ENCODE measurements at places on chromosomes 5 and 9.

DNA sequence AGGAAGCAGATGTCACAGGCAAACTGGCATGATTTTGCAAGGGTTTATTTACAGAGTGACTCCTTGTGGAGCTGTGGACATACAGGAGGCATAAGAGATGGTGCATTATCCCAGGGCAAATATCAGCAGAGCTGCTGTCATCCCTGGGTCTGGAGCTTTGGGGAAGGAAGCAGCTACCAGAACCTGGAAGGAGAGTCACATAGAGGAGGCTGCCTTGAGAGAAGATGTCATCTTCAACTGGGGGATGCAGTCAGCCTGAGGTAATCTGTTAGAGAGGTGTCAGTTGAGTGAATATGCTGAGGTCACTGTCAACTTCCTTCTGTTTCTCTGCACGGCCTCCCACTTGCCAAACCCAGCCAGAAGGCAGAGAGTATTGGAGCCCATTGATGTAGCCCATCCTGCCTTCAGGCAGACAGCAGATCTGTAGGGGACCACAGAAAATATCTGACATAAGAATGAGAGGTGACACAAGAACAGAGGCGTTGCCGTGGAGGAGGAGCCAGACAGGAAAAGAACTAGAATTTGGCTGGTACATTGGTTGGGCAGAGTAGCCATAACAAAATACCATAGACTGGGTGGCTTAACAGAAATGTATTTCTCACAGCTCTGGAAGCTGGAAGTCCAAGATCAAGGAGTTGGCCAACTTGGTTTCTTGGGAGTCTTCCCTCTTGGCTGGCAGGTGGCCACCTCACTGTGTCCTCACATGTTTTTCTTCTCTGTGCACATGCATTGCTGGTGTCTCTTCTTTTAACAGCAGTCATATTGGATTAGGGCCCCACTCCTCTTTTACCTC is 102.8 kb downstream of the SNX18 start:
- peak overlapping the region; percentile 70 for H3K27ac ChIP-seq
- no peaks in the 10 kb centered on the region for H3K27me3 ChIP-seq

- no peaks in the 10 kb centered on the region for H3K4me1 ChIP-seq
- H3K27ac ChIP-seq: no peak overlapping the region
- H3K36me3 ChIP-seq: peaks cover 50% of the 10 kb centered on the region
- DNase-seq: no peak
Observed at GRCh38 chr5:177256296-177256695, 47.2 kb downstream of the RAB24 start.

- H3K27ac ChIP-seq: no peak overlapping the region
- no peaks in the 10 kb centered on the region for H3K36me3 ChIP-seq
- no peak overlapping the region for H3K4me3 ChIP-seq
- H3K4me1 ChIP-seq: peaks cover 11% of the 10 kb centered on the region
- DNase-seq: no peak
Observed at GRCh38 chr9:109765830-109766229, 14.2 kb upstream of the PALM2AKAP2 start.

- no peaks in the 10 kb centered on the region for H3K27me3 ChIP-seq
- H3K4me1 ChIP-seq: peaks cover 5% of the 10 kb centered on the region
- H3K4me3 ChIP-seq: no peak overlapping the region
- no peaks in the 10 kb centered on the region for H3K36me3 ChIP-seq
- no peak overlapping the region for H3K27ac ChIP-seq
Observed at GRCh38 chr9:126985870-126986498, 71.4 kb downstream of the RALGPS1 start.

DNA sequence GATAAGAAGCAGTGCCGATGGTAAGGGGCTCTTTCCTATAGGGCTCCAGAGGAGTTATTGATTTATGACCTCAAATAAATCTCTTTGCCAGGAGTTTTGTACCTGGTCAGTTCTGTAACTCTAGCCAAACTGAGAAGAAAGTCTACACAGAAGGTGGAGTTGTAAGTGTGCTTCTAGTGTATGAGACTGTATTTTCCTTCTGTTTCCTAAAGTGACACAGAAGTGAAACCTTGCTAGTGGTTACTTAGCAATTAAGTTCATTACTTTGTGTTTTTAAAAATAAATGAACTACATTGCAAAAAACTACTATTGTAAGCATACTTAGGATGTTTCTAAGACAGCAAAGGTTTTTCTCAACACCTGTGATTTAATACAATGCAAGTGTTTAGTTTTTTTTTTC is 48.7 kb upstream of the ACTBL2 start:
- H3K4me1 ChIP-seq: no peaks in the 10 kb centered on the region
- no peak overlapping the region for H3K27ac ChIP-seq
- no peaks in the 10 kb centered on the region for H3K27me3 ChIP-seq
- H3K36me3 ChIP-seq: no peaks in the 10 kb centered on the region

- H3K4me3 ChIP-seq: no peak overlapping the region
- H3K27me3 ChIP-seq: no peaks in the 10 kb centered on the region
- no peak overlapping the region for H3K27ac ChIP-seq
- no peaks in the 10 kb centered on the region for H3K4me1 ChIP-seq
- no peaks in the 10 kb centered on the region for H3K36me3 ChIP-seq
Observed at GRCh38 chr9:7823651-7824050, 24.1 kb upstream of the DMAC1 start.

GRCh38 chr5:96093890-96094381 is 132.3 kb upstream of the ELL2 start:
- DNase-seq: no peak
- H3K36me3 ChIP-seq: no peaks in the 10 kb centered on the region
- H3K4me3 ChIP-seq: no peak overlapping the region
- no peaks in the 10 kb centered on the region for H3K27me3 ChIP-seq

Data from tibial artery (tissue), 4 donors.